ENCODE measurements at places on chromosomes 6 and 20. TPM values are rescaled to one million over a fixed set of nuclear protein-coding genes. Genes with fewer than 3 reads are reported as not detected.

C4A gene
- 258 TPM for total RNA-seq

PREP gene
- total RNA-seq: 21.8 TPM

SLC22A2 gene
- total RNA-seq: 1.1 TPM

GRCh38 chr20:46562373-46563169 lies 12.1 kb upstream of the OCSTAMP start:
- peak overlapping the region; percentile 7 for H3K4me3 ChIP-seq
- H3K27ac ChIP-seq: no peak overlapping the region
- H3K36me3 ChIP-seq: no peaks in the 10 kb centered on the region

- no peaks in the 10 kb centered on the region for H3K36me3 ChIP-seq
- no peaks in the 10 kb centered on the region for H3K27me3 ChIP-seq
- no peak for DNase-seq
- H3K4me3 ChIP-seq: no peak overlapping the region
These were observed 70.7 kb upstream of the LTV1 start for GRCh38 chr6:143772116-143773086.

DNA sequence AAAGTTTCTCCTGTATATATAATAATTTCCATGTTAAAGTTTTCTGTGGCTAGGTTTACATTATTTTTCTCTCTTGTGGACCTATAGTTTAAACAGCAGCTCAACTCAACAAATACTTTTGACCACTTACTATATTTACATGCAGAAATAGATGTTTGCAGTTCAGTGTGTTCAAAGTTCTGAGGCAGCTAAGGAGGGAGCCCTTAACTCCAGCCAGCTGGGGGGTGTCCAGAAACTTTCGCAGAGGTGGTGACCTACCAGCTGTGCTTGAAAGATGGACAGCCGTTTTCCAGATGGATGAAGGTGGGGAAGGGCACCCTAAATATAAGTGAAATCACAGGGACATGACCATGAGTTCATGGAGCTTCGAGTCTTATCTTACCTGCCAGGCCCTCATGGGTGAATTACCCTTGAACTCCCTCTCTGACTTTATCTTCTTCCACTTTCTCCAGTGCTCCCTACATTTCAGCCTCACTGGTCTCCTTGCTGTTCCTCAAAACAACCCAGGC lies 33.4 kb downstream of the DHX35 start:
- H3K27me3 ChIP-seq: no peaks in the 10 kb centered on the region
- DNase-seq: no peak
- no peak overlapping the region for H3K27ac ChIP-seq
- no peaks in the 10 kb centered on the region for H3K4me1 ChIP-seq
- H3K4me3 ChIP-seq: no peak overlapping the region
- H3K36me3 ChIP-seq: peaks cover 12% of the 10 kb centered on the region

DNA sequence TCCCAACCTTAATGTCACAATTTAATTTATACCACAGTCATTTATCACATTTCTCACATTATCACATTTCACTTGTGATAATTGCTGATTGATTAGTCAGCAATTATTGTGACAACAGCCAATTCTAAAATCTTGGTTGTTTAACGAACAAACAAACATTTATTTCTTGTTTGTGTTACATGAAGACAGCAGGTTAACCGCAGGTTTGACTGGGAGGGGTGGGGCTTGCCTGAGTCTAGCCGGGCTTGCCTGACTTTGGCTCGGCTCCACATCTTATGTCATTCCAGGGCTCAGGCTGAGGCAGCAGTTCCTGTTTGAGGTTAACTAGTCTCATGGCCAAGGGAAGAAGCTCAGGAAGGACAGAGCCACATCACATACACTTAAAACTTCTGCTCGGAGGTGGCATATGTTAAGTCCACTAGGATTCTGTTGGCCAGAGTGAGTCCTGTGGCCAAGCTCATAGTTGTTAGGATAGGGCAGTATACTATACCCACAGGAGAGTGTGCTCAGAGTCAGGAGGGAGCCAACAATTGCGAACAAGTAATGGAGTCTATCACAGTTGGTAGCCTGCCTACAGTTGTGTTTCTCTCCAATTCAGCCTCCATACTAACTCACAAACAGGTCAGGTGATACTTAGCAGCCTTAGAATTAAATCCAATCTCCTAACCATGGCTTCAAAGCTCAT lies 90.0 kb upstream of the IFNGR1 start:
- H3K36me3 ChIP-seq: no peaks in the 10 kb centered on the region
- H3K4me3 ChIP-seq: no peak overlapping the region
- H3K27ac ChIP-seq: no peak overlapping the region
- no peaks in the 10 kb centered on the region for H3K4me1 ChIP-seq
- H3K27me3 ChIP-seq: no peaks in the 10 kb centered on the region
